Activated T-cell treated with anti-CD3 and anti-CD28 coated beads for 4 hours (primary cell): ENCODE measurements at places on chromosomes 5 and 9.

GRCh38 chr5:94778732-94779131, 160.3 kb downstream of the SLF1 start:
- no peak for DNase-seq

- DNase-seq: no peak
Measured at GRCh38 chr9:82820186-82820585, 242.8 kb downstream of the RASEF start.

DNA sequence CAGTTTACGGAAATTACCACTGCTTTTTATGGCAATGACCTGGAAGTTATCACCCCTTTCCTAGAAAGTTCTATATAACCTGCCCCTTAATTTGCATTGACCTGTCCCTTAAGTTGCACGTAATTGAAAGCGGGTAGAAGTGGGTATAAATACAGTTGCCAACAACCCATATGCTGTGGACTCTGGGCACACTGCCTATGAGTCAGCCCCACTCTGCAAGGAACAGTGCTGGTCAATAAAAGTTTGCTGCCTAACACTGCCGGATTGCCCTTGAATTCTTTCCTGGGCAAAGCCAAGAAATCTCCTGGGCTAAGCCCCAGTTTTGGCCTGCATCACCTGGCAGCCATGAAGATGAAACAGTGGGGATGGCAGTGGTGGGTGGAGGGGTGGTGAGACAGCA, 23.9 kb upstream of the CLPTM1L start:
- DNase-seq: no peak

DNA sequence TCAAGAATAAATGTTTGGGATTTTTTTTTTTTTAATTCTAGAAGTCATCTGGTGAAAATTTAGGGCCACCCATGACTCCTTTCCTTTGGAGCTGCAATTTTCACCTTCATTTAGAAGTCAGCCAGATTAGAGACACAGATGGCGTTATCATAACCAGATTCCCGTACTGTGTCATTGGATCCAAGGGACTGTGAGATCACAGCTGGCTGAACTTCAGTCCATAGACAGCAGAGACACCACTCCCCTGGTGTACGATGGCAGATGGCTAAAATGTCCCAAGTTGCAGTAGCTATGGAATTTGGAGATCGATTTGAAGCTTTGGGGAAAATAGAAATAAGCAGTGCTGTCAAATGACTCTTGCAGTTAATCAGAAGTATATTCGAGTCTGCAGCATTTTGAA, 216.3 kb downstream of the RFK start:
- no peak for DNase-seq

DNA sequence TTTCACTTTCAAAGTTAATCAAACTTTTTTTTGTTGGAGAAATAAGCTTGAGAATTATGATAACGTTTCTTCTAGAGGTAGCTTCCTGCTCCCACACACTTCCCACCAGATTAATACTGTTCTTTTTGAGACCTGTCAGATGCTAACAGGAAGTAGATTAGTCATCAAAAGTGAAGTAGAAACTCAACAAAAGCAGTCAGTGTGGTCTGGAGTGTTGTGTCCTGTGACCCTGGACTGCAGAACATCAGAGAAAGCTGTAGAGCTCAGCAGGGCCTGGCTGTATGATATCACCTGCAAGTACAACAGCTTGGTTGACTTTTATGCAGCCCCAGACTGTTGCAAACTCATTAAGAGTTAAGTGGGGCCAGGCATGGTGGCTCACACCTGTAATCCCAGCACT, 495.7 kb upstream of the CYLC2 start:
- DNase-seq: no peak
